Fibroblast of lung (primary cell): ENCODE measurements at places on chromosomes 7 and 10. TPM values are rescaled to one million over a fixed set of nuclear protein-coding genes. Genes with fewer than 3 reads are reported as not detected.

DNA sequence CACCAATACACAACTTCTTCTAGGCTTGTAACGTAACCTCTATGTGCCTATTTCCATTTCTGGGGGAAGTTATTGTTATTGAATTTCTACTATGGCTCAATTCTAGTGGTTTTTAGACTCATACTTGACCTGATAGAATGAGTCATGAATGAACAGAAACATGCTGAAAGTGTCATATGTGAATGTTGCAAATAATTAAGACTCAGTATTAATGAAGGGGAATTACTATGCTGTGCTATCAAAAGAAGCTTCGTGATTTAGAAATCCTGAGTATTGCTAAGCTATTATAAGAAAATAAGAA lies 135.1 kb upstream of the ZWINT start:
- no peaks in the 10 kb centered on the region for H3K36me3 ChIP-seq
- H3K4me3 ChIP-seq, result no peak overlapping the region
- H3K27me3 ChIP-seq, result no peaks in the 10 kb centered on the region
- no peaks in the 10 kb centered on the region for H3K4me1 ChIP-seq
- H3K27ac ChIP-seq, result no peak overlapping the region

DNA sequence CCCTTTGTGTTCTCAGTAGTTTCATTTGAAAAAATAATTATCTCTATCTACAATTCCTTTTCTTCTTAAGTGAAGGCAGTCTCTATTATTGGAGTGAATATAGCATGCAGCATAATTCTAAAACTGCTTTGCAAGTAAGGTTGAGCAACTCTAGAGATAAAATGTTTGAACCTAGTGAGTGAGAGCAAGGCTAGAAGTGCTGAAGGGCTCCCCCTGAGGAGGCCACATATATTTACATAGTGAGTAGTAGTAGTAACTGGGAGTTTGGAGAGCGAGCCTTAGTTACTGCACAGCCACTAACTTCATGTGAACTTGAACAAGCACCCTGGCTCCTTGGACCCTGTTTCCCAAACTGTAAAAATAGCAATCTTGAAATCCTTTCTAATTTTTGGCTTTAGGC lies 141.5 kb upstream of the DKK1 start:
- H3K27me3 ChIP-seq, result no peaks in the 10 kb centered on the region
- H3K4me3 ChIP-seq, result no peak overlapping the region
- H3K27ac ChIP-seq, result no peak overlapping the region
- DNase-seq, result peak; percentile 32

- H3K27me3 ChIP-seq, result peaks cover 72% of the 10 kb centered on the region
- no peak overlapping the region for H3K27ac ChIP-seq
- no peak for DNase-seq
- H3K4me1 ChIP-seq, result no peaks in the 10 kb centered on the region
Observed at GRCh38 chr7:27192546-27193334, 7.2 kb downstream of the HOXA13 start.

DNA sequence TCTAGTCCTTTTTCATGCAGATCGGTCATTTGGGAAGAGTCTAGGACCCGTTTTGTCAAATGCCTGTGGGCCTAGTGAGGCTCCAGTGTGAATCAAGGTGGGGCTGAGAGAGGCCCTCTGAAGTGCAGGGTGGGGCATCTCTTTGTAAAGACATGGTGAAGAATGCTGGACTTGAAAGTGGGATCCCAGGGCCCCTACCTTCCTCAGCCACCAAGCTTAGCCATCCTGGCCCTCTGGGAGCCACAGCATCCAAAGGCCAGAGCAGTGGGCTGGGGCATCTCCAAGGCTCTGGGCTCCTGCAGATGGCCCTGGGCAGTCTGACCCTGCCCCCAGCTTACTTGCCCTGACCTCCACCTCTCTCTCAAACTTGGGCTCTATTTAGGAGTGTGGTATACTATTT lies 78.5 kb downstream of the ADCY1 start:
- no peak for DNase-seq
- H3K4me3 ChIP-seq, result no peak overlapping the region
- H3K27me3 ChIP-seq, result peaks cover 3% of the 10 kb centered on the region
- H3K36me3 ChIP-seq, result no peaks in the 10 kb centered on the region

DNA sequence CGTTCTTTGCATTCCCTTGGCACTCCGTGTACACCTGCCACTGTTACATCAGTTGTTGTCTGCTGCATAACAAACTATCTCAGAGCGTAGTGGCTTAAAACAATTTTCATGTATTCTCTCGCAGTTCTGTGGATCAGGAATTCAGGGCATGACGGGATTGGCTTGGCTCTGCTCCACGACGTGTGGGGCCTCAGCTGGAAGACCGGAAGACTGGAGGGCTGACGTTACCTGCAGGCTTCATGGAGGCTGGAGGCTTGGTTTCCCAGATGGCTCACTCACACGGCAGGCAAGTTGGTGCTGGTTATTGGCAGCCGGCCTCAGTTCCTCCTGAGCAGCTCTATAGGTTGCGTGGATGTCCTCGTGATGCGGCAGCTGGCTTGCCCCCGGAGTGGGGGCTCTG lies 25.5 kb downstream of the NYAP1 start:
- H3K27ac ChIP-seq, result no peak overlapping the region
- peaks cover 2% of the 10 kb centered on the region for H3K4me1 ChIP-seq
- no peak overlapping the region for H3K4me3 ChIP-seq

DNA sequence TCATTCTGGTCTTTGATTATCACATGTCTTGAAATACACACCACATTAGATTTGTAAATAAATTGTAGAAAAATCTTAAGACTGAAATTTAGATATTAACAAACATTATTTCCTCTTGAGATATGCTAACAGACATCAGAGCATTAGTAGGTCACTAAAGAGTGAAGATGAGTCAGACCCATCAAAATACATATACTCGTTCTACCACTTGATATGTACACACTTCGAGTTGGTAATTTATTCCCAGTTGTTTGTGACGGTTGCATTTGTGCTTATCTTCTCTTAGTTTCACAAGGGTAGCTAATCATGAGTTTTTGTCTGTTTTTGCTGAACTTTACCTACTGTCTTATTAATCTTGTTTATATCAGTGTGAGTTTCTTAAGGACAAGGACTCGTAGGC lies 383.4 kb downstream of the AUTS2 start:
- H3K4me1 ChIP-seq, result no peaks in the 10 kb centered on the region
- H3K4me3 ChIP-seq, result no peak overlapping the region
- H3K36me3 ChIP-seq, result no peaks in the 10 kb centered on the region
- no peak for DNase-seq

- H3K4me1 ChIP-seq, result peaks cover 5% of the 10 kb centered on the region
- no peak overlapping the region for H3K4me3 ChIP-seq
- H3K27me3 ChIP-seq, result no peaks in the 10 kb centered on the region
- no peak for DNase-seq
- no peaks in the 10 kb centered on the region for H3K36me3 ChIP-seq
Observed at GRCh38 chr10:13158401-13158800, 3.0 kb upstream of the MCM10 start.

- no peaks in the 10 kb centered on the region for H3K27me3 ChIP-seq
- H3K36me3 ChIP-seq, result peaks cover 5% of the 10 kb centered on the region
- H3K4me3 ChIP-seq, result no peak overlapping the region
- H3K27ac ChIP-seq, result no peak overlapping the region
- H3K4me1 ChIP-seq, result no peaks in the 10 kb centered on the region
Observed at GRCh38 chr10:5639066-5639465, 27.3 kb downstream of the ASB13 start.

GRCh38 chr10:116470768-116471415 lies 43.2 kb downstream of the PNLIPRP3 start:
- no peaks in the 10 kb centered on the region for H3K27me3 ChIP-seq
- no peak overlapping the region for H3K27ac ChIP-seq
- H3K4me3 ChIP-seq, result no peak overlapping the region

- no peak overlapping the region for H3K4me3 ChIP-seq
- no peak overlapping the region for H3K27ac ChIP-seq
- DNase-seq, result peak; percentile 84
Observed at GRCh38 chr10:4384245-4384644, 441.8 kb upstream of the AKR1E2 start.

- peaks cover 5% of the 10 kb centered on the region for H3K4me1 ChIP-seq
- H3K4me3 ChIP-seq, result peak within 1 kb of the TSS; percentile 88
- no peaks in the 10 kb centered on the region for H3K27me3 ChIP-seq
Observed at GRCh38 chr7:155003092-155003375, at the start of gene PAXIP1. PAXIP1 (minus strand) TSS chr7:155003124; CDS start chr7:155002929, 195 bp downstream.

DNA sequence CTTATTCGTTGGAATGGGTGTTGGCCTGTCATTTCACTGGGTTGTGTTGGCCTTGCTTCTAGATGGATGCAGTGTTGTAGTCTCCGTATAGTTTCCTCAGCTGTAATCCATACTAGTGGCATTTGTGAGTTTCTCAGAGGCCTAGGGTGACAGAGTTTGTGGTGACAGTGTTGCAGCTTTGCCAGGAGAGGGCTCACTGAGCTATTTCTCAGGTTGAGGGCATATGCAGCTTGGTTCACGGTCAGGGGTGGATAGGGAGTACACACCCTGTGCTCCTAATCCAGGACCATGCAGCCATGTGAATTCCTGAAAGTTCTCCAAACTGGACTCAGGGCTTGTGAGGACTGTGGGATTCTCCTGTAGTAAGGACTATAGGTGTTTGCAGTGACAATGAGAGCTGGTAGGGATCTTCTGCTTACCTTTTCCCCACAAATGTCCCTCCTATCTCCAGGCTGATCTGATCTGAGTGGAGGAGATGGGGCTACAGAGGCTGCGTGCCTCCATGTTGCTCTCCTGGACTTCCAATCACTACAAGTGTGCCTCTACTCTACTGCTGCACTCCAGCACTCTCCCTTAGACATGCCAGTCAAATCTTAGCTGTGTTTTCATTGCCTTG lies 229.0 kb downstream of the STK31 start:
- H3K4me1 ChIP-seq, result no peaks in the 10 kb centered on the region
- H3K27ac ChIP-seq, result no peak overlapping the region
- no peaks in the 10 kb centered on the region for H3K36me3 ChIP-seq
- peak; percentile 41 for DNase-seq

DNA sequence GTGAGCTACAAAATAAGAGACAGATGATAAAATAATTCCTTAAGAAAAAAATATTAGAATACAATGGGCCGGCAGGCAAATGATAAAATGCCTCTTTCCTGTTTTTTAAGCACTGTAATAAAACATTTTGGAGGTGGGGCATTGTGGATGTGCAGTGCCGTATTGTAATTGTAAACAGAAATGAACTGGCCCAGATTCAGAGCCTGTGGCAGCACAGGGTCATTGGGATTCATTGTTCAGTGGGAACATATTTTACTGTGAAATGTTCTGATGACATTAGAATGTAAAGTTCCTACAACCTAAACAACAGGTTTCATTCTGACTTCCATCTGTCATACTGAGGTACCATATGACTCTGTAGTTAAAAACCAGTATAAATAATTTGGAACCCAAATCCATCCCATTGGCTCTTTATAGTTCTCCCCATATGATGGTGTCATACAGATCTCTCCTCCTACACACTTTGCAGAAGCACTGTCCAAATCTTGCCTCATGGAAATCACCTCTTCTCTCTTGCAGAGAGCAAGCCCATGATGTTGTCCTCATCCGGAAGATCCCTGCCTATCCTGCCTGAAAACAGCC lies 264.6 kb downstream of the WDR37 start:
- H3K27me3 ChIP-seq, result no peaks in the 10 kb centered on the region
- no peaks in the 10 kb centered on the region for H3K4me1 ChIP-seq
- DNase-seq, result no peak
- no peaks in the 10 kb centered on the region for H3K36me3 ChIP-seq
- no peak overlapping the region for H3K4me3 ChIP-seq

- H3K4me3 ChIP-seq, result no peak overlapping the region
- H3K27me3 ChIP-seq, result no peaks in the 10 kb centered on the region
- DNase-seq, result no peak
- H3K4me1 ChIP-seq, result no peaks in the 10 kb centered on the region
Observed at GRCh38 chr10:129531969-129532660, 65.1 kb downstream of the MGMT start.

DNA sequence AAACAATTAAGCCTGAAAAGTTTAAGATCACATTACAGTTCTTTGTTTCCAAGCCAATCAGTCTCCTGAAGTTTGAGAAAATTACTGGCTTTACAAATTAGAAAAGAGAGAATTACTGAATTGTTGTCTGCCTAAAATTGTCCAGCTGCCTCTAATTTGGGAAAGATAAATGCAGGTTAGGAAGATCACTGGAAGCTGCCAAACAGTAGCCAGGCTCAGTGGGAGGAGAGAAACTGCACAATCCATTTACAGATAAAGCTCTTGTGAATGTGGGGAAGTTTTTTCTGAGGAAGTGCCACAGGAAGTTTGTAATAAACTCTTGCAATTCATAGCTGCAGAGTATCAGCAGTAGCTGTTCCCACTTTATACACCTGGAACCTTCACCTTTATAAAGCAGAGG lies 100.7 kb downstream of the IQUB start:
- H3K27me3 ChIP-seq, result no peaks in the 10 kb centered on the region
- no peak for DNase-seq
- H3K4me1 ChIP-seq, result no peaks in the 10 kb centered on the region
- no peak overlapping the region for H3K4me3 ChIP-seq
- no peaks in the 10 kb centered on the region for H3K36me3 ChIP-seq
- no peak overlapping the region for H3K27ac ChIP-seq

DNA sequence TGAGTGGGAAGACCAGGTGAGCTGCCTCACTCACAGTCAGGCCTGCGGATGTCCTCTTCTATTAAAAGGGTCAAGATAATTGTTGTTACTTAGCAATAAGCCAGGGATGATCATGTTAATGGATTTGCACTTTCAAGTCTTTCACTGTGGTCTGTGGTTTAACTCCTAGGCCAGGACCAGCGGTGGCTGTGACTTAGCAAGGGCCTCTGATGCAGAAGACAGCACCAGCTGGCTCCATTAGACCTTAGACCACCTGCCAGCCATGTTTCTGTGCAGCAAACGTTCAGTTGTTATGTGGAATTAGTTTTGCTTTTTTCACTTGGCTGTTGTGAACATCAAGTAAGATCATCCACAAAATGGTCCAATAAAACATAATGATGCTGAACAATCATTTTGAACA lies 537.3 kb downstream of the TNS3 start:
- H3K27me3 ChIP-seq, result no peaks in the 10 kb centered on the region
- no peak for DNase-seq
- no peaks in the 10 kb centered on the region for H3K4me1 ChIP-seq
- no peak overlapping the region for H3K27ac ChIP-seq
- no peaks in the 10 kb centered on the region for H3K36me3 ChIP-seq

- H3K4me3 ChIP-seq, result no peak overlapping the region
- H3K27me3 ChIP-seq, result no peaks in the 10 kb centered on the region
- no peak overlapping the region for H3K27ac ChIP-seq
- H3K4me1 ChIP-seq, result no peaks in the 10 kb centered on the region
- DNase-seq, result no peak
Observed at GRCh38 chr7:142733271-142733670, 16.0 kb upstream of the PRSS1 start.

- H3K27me3 ChIP-seq, result no peaks in the 10 kb centered on the region
- peaks cover 13% of the 10 kb centered on the region for H3K4me1 ChIP-seq
- peak; percentile 37 for DNase-seq
- no peaks in the 10 kb centered on the region for H3K36me3 ChIP-seq
- no peak overlapping the region for H3K4me3 ChIP-seq
- H3K27ac ChIP-seq, result no peak overlapping the region
Observed at GRCh38 chr10:34097682-34098081, 717.4 kb downstream of the PARD3 start.

GRCh38 chr10:11610826-11611247 lies 613 bp downstream of the USP6NL start:
- no peaks in the 10 kb centered on the region for H3K36me3 ChIP-seq
- H3K27ac ChIP-seq, result peak overlapping the region; percentile 63
- DNase-seq, result peak; percentile 51
- peaks cover 4% of the 10 kb centered on the region for H3K4me1 ChIP-seq

EFCAB10 gene
- not detected in 2 replicates for total RNA-seq

MYO1G gene
- total RNA-seq, result under 0.01 TPM in 2 replicates

CYP3A5 gene
- total RNA-seq, result 8.2 and 12.4 TPM in 2 replicates

ACTR3C gene
- total RNA-seq, result 0.50 and 2.6 TPM in 2 replicates

SPDYE6 gene
- not detected in 2 replicates for total RNA-seq

SEM1 gene
- 50.8 and 52.7 TPM in 2 replicates for total RNA-seq

CHCHD3 gene
- 88.3 and 94.0 TPM in 2 replicates for total RNA-seq

TMEM270 gene
- total RNA-seq, result not detected in 2 replicates

LEP gene
- 0.26 and 2.8 TPM in 2 replicates for total RNA-seq

ABCB1 gene
- 0.77 and 4.8 TPM in 2 replicates for total RNA-seq

IGF2BP3 gene
- total RNA-seq, result 1.5 and 4.3 TPM in 2 replicates

PDGFA gene
- 10.8 and 13.5 TPM in 2 replicates for total RNA-seq
